Activated gamma-delta T cell (primary cell): ENCODE measurements at places on chromosomes 12 and 14.

DNA sequence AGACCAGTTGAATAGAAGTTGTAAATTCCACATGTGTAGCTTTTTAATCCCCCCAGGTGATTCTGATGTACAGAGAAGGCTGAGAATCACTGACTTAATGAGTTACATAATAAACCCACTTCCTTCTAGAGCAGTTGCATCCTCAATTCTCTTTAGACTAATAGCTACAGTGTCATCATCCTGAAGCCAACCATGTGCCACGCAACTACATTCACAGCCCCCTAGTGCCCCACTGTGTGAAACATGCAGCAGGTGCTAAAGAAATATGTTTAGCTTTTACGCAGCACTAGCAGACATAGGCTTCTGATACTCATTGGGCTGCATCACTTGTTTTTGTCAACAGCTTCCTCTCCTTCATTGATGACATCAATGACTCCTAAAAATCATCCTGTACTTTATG lies 1168.3 kb downstream of the BCL11B start:
- no peak for DNase-seq

- DNase-seq: no peak
Measured at GRCh38 chr14:65434216-65434850, 21.8 kb downstream of the FUT8 start.

GRCh38 chr12:6612652-6613014 lies 5.5 kb upstream of the CHD4 start:
- no peak for DNase-seq

GRCh38 chr12:131986910-131987309 lies 37.2 kb downstream of the EP400 start:
- no peak for DNase-seq

DNA sequence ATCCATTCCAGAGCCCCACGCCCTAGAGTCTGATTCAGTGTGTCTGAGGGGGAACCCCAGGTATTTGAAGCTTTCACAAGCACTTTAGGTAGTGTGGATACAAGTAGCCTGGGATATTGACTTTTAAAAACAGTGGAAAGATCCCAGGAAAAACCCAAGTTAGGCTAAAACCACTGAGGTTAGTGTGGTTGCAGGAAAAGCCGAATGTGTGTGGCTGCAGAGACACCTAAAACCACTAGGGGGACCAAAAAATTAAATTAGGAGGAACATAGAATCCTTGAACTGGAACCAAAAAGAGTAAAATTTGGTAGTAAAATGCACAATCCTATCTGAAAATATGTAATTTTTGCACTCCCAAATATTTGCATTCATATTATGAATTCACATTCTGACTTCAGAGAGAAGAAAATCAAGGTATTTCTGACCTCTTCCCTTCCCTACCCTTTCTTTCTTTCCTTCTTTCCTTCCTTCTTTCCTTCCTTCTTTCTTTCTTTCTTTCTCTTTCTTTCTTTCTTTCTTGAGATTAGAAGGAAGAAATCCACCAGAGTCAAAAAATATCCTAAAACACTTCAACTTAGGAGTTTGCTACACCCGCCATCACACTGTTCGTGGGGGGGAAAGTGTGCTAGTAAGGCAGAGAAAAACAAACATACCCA lies 37.8 kb downstream of the SLCO1A2 start:
- no peak for DNase-seq

DNA sequence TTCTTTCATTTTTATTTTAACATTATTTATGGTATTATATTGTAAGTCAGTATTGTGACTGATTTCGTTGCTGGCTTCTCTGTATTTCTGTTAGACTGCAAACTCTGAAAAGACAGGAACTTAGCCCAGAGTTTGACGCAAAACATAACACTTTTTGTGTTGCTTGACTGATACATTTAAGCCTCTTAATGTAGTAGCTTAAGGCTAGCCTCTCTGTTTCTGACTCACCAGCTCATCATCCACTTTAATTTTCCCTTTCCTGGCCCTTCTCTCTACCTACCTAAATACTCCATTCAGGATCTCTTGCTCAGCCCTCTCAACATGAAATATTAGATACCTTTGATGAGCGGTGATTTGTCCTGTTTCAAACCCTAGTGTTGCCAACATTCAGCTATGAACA lies 420.6 kb downstream of the LRFN5 start:
- DNase-seq: no peak

DNA sequence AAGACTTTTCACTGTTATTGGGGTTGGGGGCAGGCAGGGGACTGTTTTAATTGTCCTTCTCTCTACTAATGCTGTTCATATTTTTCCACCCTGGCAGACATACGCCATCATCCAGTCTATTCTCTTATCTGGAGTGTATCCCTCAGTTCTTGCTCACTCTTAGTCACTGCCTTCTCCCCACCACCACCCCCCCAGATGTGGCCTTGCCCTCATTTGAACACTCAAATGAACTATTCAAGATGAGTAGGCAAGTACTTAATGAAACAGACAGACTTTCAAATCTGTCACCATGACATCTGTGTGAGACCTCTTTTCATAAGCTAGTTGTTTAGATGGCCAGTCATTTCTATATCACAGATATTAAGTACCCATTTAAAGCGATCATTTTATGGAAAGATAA lies 10.1 kb downstream of the NUDT4 start:
- DNase-seq: no peak

DNA sequence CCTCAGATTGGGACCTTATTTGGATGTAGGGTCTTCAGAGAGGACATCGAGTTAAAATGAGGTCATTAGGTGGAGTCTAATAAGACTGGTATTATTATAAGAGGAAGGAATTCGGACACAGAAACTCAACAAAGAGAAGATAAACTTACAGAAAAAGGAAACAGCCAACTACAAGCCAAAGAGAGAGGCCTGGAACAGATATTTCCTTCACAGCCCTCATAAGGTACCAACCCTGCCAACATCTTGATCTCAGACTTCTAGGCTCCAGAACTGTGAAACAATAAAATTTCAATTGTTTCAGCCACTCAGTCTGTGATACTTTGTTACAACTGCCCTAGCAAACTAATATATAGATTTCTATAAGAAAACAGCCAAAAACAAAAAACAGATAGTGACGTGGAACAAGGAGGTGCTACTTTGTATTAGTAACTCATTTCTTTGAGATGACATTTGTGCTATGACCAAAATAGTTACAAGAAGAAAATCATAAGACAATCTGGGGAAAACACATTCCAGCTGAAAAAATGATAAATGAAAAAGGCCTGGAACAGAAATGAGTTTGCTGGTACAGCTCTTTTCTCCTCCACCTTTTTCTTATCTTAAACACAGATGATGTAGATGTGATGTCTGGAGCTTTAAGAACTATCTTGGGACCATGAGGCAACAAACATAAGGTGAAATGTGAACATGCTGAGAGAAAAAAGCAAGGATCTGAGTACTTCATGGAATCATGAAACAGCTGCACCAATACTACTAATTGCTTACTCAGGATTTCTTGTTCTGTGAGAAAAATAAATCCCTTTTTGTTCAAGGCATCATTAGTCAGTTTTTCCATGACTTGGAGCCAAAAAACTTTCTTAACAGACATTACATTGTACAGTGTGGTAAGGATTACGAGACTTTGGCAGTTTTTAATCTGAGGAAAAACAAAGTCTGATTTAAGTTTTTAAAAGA lies 243.2 kb downstream of the ANO6 start:
- no peak for DNase-seq

GRCh38 chr12:29082522-29082921 lies 66.6 kb upstream of the FAR2 start:
- DNase-seq: no peak

- DNase-seq: no peak
Measured at GRCh38 chr12:50948798-50949197, 3.5 kb upstream of the HIGD1C start.

GRCh38 chr14:34971381-34971780 lies 11.4 kb upstream of the SRP54 start:
- no peak for DNase-seq
